ENCODE measurements at places on chromosomes 16 and 17. TPM values are rescaled to one million over a fixed set of nuclear protein-coding genes. Genes with fewer than 3 reads are reported as not detected.

GRCh38 chr17:40061609-40062038 is 1.1 kb upstream of the THRA start:
- no peaks in the 10 kb centered on the region for H3K27me3 ChIP-seq
- no peak overlapping the region for H3K4me3 ChIP-seq
- no peak for DNase-seq
- no peak overlapping the region for H3K27ac ChIP-seq
- no peaks in the 10 kb centered on the region for H3K36me3 ChIP-seq

The SNX20 gene
- 2.4 TPM for total RNA-seq

The CCDC154 gene
- total RNA-seq: 0.42 TPM

The HOXB1 gene
- not detected for total RNA-seq

GRCh38 chr16:90023078-90023447 is 3.8 kb upstream of the DBNDD1 start:
- H3K27me3 ChIP-seq: no peaks in the 10 kb centered on the region
- H3K36me3 ChIP-seq: no peaks in the 10 kb centered on the region
- H3K27ac ChIP-seq: peak overlapping the region; percentile 18
- H3K4me1 ChIP-seq: peaks cover 28% of the 10 kb centered on the region
- DNase-seq: no peak

The FOXF1 gene
- total RNA-seq: not detected

DNA sequence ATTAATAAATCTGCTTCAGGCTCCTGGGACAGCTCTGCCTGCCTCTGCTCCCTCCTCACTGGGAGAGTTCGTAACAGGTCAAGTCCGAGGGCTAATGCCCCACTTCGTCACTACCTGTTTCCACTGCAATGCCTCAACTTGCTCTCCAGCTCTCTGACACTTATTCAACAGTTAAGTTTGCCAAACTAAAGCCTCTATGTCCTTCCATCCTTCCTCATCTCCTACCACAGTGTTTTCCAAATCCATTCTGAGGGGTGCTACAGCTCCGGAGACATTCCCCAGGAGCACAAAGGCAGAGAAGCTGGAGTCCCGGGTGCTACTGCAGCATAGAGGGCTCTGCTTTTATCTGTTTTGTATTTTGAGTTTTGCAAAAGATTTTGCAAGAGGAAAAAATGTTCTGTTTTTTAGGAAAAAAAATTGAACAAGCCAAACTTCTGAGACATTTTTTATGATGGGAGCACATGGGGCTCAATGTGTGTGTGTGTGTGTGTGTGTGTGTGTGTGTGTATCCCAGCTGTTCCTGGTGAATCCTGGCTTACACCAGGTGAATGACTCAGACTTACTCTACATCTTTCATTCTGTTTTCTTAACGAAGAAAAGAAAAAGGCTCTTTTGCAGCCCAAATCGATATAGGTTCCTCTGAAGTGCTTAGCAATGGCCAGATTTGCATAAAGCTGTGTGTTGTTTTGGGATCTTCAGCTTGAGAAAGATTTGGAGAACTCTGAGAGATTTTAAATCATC is 46.1 kb upstream of the MYOCD start:
- H3K36me3 ChIP-seq: no peaks in the 10 kb centered on the region
- H3K27ac ChIP-seq: peak overlapping the region; percentile 18
- no peak overlapping the region for H3K4me3 ChIP-seq
- H3K27me3 ChIP-seq: no peaks in the 10 kb centered on the region
- H3K4me1 ChIP-seq: no peaks in the 10 kb centered on the region

The TMED6 gene
- 0.22 TPM for total RNA-seq

The PRSS53 gene
- total RNA-seq: 2.4 TPM

The RSKR gene
- 12.3 TPM for total RNA-seq

- no peak for DNase-seq
- peaks cover 8% of the 10 kb centered on the region for H3K27me3 ChIP-seq
- no peaks in the 10 kb centered on the region for H3K36me3 ChIP-seq
- H3K27ac ChIP-seq: no peak overlapping the region
- H3K4me3 ChIP-seq: no peak overlapping the region
These were observed 24.7 kb upstream of the KRT20 start for GRCh38 chr17:40909755-40910154.

The RAB11FIP4 gene
- 2.2 TPM for total RNA-seq

Data from adrenal gland (tissue), 19 donors.